Activated CD8-positive, alpha-beta memory T cell treated with anti-CD3 and anti-CD28 coated beads, Interleukin-2, amount 10 ng/mL, durations not matched to agents 7 days and 5 days (primary cell): ENCODE measurements at places on chromosomes 4 and X.
A peak's percentile ranks its signal among the peaks of the same experiment; 100 is the strongest.

DNA sequence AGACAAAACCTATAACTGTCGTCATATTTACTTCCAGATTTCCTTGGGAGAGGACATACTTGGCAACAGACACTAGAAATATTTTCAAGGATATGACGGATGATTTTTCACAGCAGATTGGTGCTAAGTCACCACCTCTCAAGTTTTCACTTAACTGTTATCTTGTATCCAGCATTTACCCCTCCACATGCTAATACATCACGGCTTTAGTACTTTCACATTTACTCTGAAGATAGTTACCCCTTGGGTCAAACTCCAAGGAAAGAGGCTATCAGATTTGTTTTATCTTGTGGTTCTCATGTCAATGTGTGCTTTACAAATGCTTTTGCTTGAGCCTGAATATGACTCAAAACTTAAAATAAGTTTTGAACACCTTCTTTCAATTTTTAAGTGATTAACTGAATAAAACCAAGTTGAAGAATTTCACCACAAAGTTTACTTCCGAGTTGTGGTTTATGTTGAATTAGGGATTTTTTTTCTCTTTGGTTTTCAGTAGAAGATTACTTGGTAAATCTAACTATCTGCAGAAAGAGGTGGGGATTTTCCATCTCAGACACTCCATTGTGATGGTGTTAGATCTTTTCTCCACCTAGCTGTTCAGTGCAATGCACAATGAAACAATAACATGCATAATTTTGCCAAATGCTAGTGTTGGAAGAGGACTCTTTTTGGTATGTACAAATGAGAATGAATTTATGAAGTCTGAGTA lies 75.4 kb upstream of the FAT1 start:
- DNase-seq = no peak

DNA sequence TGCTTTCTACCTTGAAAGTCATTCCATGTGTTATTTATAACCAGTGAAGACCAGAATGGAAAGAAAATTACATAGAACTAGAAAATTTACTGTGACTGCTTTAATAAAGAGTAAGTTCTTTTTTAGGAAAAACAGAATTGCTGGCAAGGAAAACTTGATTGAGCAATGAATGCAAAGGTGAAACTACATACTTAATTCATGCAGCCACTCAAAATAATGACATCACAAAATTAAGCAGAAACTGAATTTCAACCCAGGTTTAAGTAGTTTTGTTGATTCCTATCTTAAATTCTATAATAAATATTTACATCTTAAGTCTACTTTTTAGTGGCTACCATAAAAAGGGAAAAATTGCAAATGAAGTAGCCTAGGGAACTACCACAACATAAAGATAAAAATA lies 14.0 kb downstream of the CHM start:
- DNase-seq = no peak

GRCh38 chr4:139333046-139333445 lies 30.8 kb upstream of the NDUFC1 start:
- DNase-seq = no peak

- no peak for DNase-seq
These were observed 8.7 kb downstream of the SLC7A11 start for GRCh38 chr4:138233313-138234034.

- DNase-seq = peak; percentile 76
These were observed at the start of gene CHST7 for GRCh38 chrX:46573331-46573891. TSS of gene CHST7 (plus strand) at chrX:46573765. CDS start at chrX:46573932, 167 bp downstream.
